ENCODE measurements at places on chromosomes 5 and 9.

DNA sequence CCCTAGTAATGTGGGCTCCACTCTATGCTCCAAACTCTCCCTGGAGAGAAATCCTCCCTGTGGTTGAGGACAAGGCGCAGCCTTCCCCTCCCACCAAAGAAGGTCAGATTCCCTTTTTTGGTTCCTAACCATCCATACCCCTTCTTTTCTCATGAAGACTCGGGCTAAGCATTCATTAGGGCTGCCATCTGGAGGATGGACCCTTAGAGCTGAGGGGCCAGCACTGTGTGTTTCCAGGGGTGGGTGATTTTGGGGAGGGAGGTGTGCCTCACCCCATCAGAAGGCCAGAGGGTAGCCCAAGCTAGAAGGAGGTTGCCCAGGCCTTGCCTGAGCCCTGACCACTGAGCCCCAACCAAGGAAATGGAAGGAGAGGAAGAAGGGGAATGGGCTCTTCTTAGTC, 36.8 kb downstream of the TGFBI start:
- no peak for DNase-seq

GRCh38 chr5:142364251-142365145, 39.7 kb upstream of the SPRY4 start:
- DNase-seq = no peak

DNA sequence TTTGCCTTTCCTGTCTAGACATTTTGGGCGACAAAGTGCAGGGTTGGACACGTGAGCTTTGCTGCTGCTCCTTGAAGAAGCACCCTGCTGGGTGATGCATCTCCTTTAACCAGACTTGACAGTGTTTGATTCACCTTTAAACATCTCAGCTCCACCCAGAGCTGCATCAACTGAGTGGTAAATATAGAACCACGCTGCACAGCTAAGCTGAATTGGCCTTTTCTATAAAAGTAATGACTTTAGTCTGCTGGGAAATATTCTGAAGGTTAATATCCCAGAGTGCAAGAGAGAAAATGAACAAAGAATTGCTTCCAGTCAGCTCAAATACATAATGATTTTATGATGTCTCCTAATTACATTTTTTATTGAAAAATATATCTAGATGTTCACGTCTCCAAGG, 264.3 kb upstream of the ADCY2 start:
- DNase-seq = no peak

DNA sequence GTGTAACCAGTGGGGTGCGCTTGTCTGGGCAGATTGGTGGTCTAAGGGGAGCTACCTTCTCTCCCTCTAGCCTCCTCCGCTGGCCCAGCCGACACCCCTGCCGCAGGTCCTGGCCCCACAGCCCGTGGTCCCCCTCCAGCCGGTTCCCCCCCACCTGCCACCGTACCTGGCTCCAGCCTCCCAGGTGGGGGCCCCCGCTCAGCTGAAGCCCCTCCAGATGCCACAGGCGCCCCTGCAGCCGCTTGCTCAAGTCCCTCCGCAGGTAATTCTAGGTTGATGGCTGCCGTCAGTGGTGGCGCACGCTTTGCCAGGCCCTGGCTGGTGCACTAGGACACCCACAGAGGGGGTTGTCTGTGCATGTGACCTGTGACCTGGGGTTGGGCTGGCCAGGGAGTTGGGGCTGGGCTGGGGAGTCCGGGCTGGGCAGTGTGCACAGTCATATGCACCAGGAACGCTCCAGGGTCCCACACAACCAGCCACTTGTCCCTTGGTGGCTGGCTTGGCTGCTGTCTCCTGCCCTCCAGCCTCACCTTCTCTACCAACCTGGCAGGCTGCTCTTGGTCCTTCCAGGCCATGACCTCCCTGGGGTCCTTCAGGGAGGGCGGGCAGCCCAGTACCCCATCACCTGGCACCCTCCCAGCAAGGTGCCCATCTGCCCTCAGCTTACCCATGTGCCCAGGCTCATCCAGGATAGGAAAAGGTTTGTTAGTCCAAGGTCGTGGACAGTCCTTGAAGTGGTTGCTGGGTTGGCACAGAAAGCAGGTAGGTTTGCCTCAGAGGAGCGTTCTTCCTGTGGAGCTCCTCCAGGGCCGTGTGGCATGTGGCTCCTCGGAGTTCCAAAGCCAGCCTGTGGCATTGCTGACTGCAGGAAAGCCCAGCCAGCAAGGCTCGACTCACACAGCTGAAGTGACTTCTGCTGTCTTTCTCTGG, 73.2 kb downstream of the WNK2 start:
- no peak for DNase-seq

DNA sequence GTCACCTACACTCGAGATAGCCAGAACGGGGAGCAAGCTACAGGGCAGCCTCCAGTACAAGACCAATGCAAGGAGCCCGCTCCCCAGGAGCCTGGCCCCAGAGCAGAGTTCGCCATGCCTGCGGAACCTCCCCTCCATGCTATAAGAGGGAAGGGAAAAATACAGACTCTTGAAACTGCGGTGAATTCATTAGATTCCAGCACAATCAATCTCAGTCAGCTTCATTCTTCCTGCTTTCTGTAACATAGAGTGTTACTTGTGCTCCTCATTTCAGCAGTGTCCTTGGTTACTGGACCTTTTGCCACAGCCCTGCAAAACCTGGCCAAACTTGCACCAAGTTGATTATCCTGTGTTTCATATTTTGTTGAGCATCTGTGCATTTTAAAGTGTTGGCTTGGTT, 22.2 kb upstream of the CREBRF start:
- no peak for DNase-seq

- no peak for DNase-seq
These were observed 30.2 kb downstream of the SLC46A2 start for GRCh38 chr9:112860451-112860850.

Data from fibroblast of villous mesenchyme (primary cell).